ENCODE measurements at places on chromosomes 11 and 22. TPM values are rescaled to one million over a fixed set of nuclear protein-coding genes. Genes with fewer than 3 reads are reported as not detected.

The CSF2RB gene
- total RNA-seq: 4.5 TPM

DNA sequence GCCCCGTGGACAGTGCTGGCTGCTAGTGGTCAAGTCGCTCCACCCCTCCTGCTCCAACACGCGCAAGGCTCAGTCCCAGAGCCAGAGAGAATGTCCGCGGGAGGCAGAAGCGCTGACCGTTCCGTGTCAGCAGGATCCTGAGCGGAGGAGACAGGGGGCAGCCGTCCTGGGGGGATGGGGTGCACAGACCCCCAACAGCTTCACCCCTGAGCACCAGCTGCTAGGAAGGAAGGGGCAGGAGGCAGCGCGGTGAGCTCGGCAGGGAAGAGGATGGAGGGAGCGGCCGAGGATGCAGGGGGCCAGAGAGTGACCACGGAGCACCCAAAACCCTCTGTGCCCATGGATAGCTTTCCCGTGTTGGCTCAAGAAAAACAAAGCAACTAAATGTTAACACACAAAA, 6.4 kb upstream of the TTLL8 start:
- H3K27me3 ChIP-seq: peaks cover 22% of the 10 kb centered on the region
- no peaks in the 10 kb centered on the region for H3K4me1 ChIP-seq
- H3K36me3 ChIP-seq: no peaks in the 10 kb centered on the region

GRCh38 chr11:76385903-76386302, 4.8 kb downstream of the GVQW3 start:
- no peak overlapping the region for H3K27ac ChIP-seq
- peaks cover 6% of the 10 kb centered on the region for H3K36me3 ChIP-seq
- peaks cover 21% of the 10 kb centered on the region for H3K4me1 ChIP-seq
- H3K27me3 ChIP-seq: no peaks in the 10 kb centered on the region

DNA sequence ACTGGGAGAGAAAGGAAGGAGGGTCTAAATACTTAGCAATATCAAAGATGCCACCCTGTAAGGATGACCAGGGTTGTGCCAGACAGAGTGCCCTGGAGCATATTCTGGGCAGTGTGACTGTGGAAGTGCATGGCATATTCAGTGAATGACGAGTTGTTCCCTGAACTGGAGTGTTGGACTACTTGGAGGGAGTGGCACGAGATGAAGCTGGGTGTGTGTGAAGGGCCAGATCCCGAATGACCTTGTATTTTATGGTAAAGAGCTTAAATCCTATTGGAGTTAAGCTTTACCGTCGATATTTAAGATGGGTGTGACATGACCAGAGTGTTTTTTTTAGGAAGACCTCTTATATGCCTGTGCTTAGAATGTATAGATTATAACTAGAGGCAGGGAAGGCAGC, 48.8 kb downstream of the STIM1 start:
- H3K27ac ChIP-seq: peak overlapping the region; percentile 63
- H3K4me3 ChIP-seq: no peak overlapping the region
- H3K27me3 ChIP-seq: no peaks in the 10 kb centered on the region
- H3K36me3 ChIP-seq: no peaks in the 10 kb centered on the region

- H3K4me3 ChIP-seq: no peak overlapping the region
- DNase-seq: peak; percentile 48
- no peaks in the 10 kb centered on the region for H3K27me3 ChIP-seq
- H3K36me3 ChIP-seq: no peaks in the 10 kb centered on the region
- no peaks in the 10 kb centered on the region for H3K4me1 ChIP-seq
- no peak overlapping the region for H3K27ac ChIP-seq
Observed at GRCh38 chr11:2541881-2542361, 97.1 kb downstream of the KCNQ1 start.

DNA sequence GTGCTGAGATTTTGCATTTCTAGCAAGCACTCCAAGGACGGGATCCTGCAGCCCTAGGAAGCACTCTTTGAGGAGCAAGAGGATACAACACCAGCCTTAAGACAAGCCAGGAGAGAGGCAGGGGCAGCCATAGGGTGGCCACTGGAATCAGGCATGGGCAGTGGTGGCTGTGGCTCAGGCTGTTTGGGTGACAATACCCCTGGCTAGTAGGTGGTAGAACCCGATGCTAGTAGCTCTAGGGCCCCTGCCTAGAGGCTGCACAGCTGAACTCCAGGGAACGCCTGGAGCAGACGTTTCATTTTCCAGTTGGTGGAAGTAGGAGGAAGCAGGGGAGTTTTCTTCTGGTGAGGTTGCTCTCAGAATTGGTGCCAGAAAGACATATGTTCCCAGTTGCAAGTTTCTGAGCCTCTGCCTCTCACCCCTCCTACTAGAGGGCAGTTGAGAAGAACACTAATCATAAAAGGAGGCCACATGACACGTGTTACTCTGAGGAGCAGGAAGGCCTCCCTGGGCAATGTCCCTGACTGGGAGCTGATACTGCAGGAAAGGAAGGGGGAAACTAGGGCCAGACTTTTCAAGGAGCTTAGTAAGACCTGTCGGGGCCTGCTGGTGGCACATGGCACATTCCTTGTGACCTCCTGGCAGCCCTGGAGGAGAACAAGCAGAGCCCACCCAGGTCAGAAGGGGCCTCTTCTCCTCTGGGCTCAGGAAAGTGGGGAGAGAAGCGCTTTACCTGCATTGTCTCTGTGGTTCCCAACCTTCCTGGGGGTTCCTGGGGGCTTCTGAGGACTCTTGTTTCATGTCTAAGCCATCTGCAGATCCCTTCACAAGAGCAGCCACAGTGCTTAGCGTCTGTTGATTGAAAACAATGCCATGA, 56.6 kb upstream of the DRD2 start:
- H3K27ac ChIP-seq: no peak overlapping the region
- no peaks in the 10 kb centered on the region for H3K36me3 ChIP-seq
- H3K4me3 ChIP-seq: no peak overlapping the region
- no peak for DNase-seq
- H3K4me1 ChIP-seq: no peaks in the 10 kb centered on the region

Measured in sigmoid colon (tissue), 7 donors.